ENCODE measurements at places on chromosomes 11 and 22. TPM values are rescaled to one million over a fixed set of nuclear protein-coding genes. Genes with fewer than 3 reads are reported as not detected.

DNA sequence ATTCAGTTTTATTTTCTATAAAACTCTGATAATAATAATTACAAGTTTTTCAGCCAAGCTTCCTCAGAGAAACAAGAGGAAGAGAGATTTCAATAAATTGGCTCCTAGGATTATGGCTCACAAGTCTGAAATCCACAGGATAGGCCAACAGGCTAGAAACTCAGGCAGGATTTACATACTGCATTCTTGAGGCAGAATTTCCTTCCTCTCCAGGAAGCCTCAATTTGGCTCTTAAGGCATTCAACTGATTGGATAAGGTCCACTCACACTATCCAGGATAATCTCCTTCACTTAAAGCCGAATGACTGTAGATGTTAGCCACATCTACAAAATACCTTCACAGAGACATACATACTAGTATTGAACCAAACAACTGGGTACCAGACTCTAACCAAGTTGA lies 120.3 kb upstream of the FAT3 start:
- no peaks in the 10 kb centered on the region for H3K4me1 ChIP-seq
- no peaks in the 10 kb centered on the region for H3K36me3 ChIP-seq
- DNase-seq: no peak
- H3K27ac ChIP-seq: no peak overlapping the region
- no peaks in the 10 kb centered on the region for H3K27me3 ChIP-seq

GRCh38 chr11:32088117-32088941 lies 2.5 kb upstream of the RCN1 start:
- no peak for DNase-seq
- H3K27me3 ChIP-seq: no peaks in the 10 kb centered on the region
- no peak overlapping the region for H3K27ac ChIP-seq
- no peaks in the 10 kb centered on the region for H3K36me3 ChIP-seq
- peaks cover 9% of the 10 kb centered on the region for H3K4me1 ChIP-seq

DNA sequence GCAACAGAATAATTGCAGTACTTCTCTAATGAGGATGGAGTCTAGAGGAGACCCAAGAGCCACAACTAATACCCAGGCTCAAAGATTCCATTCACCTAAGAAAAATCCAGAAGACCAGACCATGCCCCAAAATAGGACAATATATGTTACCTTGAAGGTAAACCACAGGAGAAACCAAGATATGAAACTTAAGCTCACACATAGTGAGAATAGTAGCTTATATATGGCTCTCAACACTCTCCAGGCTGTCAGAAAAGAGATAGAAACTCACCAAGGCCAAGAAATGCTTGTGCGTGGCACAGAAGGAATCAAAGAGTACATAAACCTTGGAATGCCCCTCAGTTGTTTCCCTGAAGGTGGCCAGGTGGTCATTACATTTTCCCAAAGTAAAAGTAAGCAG lies 9.1 kb downstream of the FAM111A start:
- H3K27me3 ChIP-seq: no peaks in the 10 kb centered on the region
- no peak overlapping the region for H3K27ac ChIP-seq
- peaks cover 50% of the 10 kb centered on the region for H3K36me3 ChIP-seq
- no peak overlapping the region for H3K4me3 ChIP-seq
- DNase-seq: no peak
- no peaks in the 10 kb centered on the region for H3K4me1 ChIP-seq

DNA sequence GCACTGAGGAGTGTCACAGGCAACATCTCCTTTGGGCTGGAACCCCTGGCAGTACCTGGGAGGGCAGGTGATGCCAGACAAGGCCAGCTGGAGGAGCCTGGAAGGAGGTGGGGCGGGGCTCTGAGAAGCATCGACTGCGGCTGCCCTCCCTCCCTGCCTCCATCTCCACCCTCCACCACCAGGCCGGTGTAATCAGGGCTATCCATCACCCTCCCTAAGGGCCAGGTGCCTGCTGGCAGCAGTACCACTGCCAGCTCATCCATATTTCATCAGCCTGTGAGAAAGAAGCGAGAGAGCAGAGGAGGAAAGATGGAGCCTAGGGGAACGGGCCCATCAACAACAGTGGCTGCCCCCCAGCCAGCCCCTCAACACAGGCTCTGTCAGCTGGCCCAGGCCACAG lies 51.4 kb upstream of the RASD2 start:
- peaks cover 49% of the 10 kb centered on the region for H3K27me3 ChIP-seq
- no peak overlapping the region for H3K27ac ChIP-seq
- H3K36me3 ChIP-seq: no peaks in the 10 kb centered on the region
- DNase-seq: no peak
- H3K4me1 ChIP-seq: no peaks in the 10 kb centered on the region

GRCh38 chr22:49934160-49934890 lies 15.9 kb downstream of the CRELD2 start:
- H3K4me1 ChIP-seq: peaks cover 48% of the 10 kb centered on the region
- no peak for DNase-seq
- peaks cover 10% of the 10 kb centered on the region for H3K27me3 ChIP-seq
- H3K27ac ChIP-seq: peak overlapping the region; percentile 93
- H3K4me3 ChIP-seq: peak overlapping the region; percentile 24

- H3K4me1 ChIP-seq: no peaks in the 10 kb centered on the region
- H3K27me3 ChIP-seq: no peaks in the 10 kb centered on the region
- no peaks in the 10 kb centered on the region for H3K36me3 ChIP-seq
- no peak for DNase-seq
- no peak overlapping the region for H3K4me3 ChIP-seq
These were observed 224.4 kb upstream of the POU2AF2 start for GRCh38 chr11:111021131-111021530.

The OR52E8 gene
- not detected for total RNA-seq

GRCh38 chr11:32145282-32145681 lies 54.4 kb downstream of the RCN1 start:
- H3K36me3 ChIP-seq: no peaks in the 10 kb centered on the region
- no peak overlapping the region for H3K27ac ChIP-seq
- no peaks in the 10 kb centered on the region for H3K27me3 ChIP-seq
- no peaks in the 10 kb centered on the region for H3K4me1 ChIP-seq
- DNase-seq: no peak
- no peak overlapping the region for H3K4me3 ChIP-seq

- no peak for DNase-seq
- H3K36me3 ChIP-seq: no peaks in the 10 kb centered on the region
- no peaks in the 10 kb centered on the region for H3K4me1 ChIP-seq
- no peaks in the 10 kb centered on the region for H3K27me3 ChIP-seq
- H3K4me3 ChIP-seq: no peak overlapping the region
These were observed 209.5 kb downstream of the NTM start for GRCh38 chr11:131579932-131580387.

DNA sequence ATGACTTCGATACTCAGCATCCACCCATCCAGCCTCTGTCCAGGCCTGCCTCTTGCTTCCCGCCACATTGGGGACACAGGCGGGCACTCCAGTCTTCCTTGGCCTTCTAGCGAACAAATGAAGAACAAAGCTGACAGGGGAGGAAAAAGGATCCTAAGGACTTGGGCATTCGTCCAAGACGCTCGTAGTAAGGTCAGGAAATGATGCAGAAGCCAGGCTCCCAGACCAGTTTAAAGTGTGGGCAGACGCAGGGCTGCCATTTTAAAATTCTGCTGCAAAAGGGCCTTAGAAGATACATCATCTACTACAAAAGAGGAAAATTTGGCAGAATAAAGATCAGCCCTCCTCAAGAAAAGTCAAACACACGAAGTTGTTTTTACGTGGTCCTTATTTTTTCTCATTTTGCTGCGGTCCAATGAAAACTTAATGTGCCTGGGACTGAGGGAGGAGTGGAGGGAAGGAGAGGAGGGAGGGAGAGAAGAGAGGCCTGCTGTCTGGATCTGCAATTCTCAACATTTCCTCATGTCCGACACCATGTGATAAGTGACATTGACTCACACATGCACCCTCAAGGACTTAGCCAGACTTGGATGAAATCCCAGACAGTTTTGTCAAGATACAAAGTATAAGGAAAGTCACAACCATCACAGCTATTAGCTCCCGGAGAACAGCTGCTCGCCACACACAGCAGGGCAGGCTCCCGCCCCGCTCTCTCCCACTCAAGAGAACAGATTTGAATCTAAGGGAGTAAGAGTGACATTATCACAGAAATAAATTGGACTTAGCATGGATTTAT lies 5.7 kb downstream of the DNAL4 start:
- no peak for DNase-seq
- peaks cover 17% of the 10 kb centered on the region for H3K36me3 ChIP-seq
- no peaks in the 10 kb centered on the region for H3K27me3 ChIP-seq
- no peak overlapping the region for H3K4me3 ChIP-seq
